Lower lobe of right lung (tissue), 2 donors: ENCODE measurements at places on chromosomes 4 and X.
A peak's percentile ranks its signal among the peaks of the same experiment; 100 is the strongest.

DNA sequence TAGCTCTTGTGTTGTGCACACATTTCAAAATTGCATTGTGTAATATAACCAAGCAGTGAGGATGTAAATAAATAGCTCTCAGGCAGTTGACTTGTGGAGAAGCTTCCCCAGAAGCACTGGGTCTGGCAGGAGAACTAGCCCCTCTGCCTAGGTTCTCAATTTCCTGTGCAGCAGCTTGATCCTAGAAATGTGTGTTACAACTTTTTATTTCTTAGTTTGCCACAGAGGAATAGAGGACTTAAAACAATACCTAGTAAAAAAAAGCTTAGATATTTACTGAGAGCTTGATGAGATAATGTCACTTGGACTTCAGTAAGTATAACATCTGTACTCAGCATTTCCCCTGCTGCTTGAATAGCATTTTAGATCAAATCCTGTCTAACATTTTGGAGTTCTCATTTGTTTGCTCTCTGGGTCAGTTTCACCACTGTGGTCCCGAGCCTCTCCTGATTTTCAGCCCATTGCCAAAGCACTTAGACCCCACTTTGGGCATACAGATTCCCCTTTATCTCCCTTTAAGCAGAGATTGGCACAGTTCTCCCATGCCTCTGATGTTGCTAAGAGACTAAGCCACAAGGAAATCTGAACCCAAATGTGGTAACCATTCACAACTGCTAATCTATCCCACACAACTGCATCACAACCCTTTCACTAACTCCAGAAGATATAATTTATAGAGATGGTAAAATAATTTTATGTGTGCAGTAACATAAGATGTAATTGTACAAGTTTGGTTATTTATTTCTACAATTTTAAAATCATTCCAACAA, 98.2 kb upstream of the NRK start:
- DNase-seq, result no peak

GRCh38 chrX:29067351-29067750, 480.1 kb downstream of the IL1RAPL1 start:
- no peak for DNase-seq

DNA sequence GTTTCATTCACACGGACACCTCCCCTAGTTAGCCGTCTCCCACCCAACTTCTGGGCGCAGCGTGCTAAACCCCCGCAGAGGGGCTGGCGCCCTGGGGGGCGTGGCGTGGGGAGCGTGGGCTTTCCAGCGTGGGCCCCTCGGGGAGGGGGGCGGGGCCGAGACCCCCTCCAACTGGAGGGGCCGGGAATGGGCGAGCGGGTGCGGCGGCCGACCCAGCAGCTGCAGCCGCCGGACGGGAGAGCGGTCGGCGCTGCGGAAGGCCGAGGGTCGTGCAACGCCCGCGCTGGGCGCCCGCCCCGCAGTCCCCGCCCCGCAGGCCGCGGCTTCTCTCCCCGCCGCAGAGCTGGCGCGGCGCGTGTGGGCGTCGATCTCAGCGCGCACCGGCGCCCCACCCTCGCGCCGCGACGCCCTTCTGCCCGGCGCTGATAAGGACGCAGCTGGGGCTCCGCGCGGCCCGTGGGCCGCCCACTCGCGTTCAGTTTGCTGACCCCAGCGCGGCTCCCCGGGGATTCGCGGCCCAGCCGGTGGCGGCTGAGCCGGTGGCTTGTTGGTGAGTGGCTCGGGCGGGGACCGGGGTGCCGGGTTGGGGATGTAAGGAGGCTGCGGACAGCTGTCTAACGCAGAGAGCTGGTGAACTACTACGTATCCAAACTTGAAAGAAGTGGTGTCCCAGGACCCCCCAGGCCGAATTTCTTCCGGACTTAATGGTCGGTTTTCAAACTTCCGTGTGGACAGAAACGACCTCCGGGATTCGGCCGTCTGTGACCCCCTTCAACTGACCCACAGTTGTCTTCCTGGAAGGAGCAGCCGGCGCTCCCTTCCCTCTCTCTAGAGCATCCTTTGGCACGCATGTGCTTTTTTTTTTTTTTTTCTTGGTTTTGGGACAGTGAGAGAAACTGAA, 1.5 kb downstream of the FHDC1 start:
- DNase-seq, result peak; percentile 63

DNA sequence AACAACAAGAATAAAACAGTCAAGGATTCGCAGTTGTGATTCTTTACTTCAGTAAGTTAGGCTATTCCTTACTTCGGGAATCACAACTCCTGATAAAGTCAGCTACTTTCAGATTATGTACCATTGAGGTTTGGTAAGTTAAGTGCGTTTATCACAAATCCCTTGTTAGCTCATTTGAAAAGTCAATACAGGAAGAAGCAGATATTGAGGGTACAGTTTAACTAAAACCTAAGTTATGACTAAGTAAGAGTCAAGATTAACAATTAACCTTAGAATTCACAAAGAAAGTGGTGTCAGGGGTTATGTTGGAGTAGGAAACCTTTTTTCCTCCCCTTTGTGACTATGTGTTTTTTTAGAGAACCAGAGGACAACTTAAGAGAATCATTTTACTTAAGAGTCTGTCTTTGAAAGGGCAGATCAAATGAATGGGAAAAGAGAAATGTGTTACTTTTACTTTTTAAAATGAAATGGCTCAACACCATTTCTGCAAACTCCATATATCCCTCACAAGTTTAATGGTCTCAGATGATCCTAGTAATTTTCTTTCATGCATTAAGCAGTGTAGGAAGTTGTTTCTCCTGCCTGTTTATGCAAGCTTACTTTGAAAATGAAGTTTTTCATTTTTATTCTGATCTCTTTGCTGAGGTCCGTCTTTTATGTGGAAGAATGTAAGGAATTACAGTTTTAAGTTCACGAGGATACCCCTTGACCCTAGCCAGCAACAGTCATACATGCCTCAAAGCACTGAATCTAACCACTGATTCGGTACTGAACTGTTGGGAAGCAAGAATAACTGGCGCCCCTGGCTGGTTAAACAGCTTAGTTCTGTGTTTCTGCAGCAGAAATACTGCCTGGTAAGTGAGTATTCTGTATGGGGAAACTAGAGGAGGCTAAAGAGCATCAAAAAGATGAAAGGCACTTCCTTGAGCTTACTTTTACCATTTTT, 211.7 kb downstream of the SLC4A4 start:
- DNase-seq, result no peak

DNA sequence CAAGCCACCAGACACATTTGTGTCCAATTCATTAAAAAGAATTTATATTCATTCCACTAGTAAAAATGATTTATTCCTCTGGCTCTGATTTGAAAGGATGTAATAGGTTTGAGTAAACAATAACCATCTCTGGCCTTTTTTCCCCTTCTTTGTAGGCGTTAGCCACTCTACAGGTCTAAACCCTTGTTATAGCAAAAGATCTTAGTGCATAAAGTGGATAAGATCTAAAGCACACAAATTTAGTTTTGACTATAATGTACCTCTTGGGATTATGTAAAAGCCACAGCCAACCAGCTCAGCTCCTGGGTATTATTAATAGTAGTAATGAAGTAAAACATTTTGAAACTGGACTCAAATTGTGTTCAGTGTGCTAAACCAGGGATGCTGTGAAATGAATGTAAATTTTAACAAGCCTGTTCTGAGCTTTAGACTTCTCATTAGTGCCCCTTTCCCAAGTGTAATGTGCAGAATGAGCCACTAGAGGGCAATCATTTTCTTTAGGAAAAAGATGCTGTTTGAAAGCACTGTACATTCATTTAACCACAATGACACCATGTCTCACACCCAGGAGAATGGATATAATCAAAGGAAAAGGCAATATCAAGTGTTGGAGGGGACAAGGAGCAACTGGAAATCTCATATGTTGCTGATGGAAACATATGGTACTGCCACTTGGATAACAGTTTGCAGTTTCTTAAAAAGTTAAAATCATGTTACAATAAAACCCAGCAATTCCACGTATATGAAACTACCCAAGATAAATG, 69.7 kb downstream of the KLHL8 start:
- no peak for DNase-seq

- no peak for DNase-seq
Measured at GRCh38 chr4:6969826-6970800, 60.5 kb downstream of the TBC1D14 start.

DNA sequence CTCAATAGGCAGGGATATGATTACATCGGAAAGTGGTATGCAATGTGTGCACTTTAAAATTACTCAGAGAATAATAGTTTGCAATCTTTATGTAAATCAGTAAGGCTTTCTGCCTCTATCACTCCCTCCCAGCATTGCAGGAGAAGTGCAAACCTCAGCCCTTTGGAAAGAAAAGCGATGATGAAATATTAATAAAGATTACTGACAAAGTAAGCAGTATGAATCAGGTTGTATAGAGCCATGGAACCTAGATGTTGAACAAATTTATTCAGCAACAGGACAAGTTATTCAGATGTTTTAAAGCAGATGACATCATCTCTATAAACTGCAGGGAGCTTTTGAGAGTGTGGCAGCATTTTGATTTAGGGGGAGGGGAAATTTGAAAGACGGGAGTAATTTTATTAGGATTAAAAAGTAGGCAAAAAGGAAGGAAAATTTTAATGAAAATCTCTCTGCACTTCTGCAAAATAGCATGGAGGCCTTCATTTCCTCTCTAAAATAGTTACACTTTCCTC, 631.7 kb upstream of the GRIA3 start:
- no peak for DNase-seq

DNA sequence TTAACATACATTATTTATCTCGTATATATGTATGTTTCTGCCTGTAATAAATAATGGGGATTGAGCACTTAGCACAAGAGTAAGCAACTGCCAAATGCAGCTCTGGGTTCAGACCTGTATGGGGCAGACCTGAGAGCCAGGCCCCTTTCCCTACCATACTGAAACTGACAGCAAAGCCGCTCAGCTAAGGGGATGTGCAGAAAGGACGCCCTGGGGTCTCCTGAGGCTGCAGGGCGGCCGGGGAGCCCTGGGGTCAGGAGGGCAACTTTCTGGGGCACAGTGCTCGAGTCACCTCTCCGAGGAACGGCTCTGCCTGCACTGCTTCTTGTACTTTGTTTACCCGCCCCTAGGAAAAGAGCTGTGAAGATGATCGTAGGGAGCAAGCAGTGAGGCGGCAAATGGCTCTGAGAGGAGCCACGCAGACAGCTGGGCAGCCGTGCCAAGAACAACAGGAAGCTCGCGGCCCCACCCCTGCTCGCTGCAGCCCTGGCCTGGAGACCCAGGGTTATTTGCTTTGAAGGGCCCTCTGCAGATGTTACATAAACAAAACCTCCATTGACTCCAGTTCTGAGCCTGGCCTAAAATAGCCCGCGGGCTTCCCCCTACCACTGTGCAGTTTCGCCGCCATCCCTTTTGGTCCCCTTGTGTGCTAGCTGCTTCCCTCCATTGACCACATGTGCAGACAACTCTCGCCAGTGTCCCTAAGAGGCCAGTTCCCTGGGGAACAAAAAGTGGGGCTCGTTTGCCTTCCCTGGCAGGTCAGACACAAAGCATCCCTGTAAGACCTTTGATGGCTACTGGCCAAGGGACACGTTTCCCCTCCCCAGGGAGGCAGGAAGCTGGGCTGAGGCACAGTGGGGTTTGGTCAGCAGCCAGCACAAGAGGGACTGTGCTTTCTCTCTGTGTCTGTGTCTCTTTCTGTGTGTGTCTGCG, 111.3 kb upstream of the LNX1 start:
- peak; percentile 77 for DNase-seq

DNA sequence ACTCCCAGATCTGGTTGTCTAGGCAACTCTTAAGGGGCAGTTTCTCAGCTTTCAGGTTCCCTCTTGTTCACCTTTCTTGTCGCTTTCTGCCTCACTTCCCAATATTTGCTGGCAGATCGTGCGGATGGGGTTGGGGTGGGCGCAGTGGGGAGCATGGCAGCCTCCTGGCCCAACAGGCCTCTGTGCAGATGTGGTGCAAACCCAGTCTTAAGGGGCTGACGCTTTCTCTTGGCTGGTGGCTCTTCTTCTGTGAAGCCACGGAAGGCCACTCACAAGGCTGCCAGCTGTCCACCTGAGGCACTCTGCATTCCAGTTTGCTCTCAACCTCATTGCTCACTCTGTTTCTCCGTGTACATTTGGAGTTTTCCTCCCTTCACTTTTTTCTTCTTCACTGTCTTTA, 61.7 kb downstream of the NBDY start:
- DNase-seq, result no peak

DNA sequence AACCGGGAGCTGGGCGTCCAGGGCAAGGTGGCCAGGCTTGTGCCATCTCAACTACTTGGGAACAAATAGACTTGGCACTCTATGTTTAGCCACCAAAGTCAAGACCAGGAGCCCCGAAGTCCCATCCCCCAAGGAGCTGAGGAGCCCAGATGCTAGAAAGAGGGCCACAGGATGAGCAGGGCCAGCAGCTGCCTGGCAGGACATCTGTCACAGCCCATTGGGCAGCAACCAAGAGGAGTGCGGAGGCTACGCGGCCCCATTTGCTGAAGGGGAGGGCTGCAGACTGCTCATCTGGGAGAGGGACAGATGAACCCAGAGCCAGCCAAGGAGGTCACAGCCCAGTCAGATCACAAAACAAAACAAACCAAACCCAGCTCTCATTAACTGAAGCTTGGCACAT, 22.9 kb upstream of the SOWAHD start:
- DNase-seq, result no peak

DNA sequence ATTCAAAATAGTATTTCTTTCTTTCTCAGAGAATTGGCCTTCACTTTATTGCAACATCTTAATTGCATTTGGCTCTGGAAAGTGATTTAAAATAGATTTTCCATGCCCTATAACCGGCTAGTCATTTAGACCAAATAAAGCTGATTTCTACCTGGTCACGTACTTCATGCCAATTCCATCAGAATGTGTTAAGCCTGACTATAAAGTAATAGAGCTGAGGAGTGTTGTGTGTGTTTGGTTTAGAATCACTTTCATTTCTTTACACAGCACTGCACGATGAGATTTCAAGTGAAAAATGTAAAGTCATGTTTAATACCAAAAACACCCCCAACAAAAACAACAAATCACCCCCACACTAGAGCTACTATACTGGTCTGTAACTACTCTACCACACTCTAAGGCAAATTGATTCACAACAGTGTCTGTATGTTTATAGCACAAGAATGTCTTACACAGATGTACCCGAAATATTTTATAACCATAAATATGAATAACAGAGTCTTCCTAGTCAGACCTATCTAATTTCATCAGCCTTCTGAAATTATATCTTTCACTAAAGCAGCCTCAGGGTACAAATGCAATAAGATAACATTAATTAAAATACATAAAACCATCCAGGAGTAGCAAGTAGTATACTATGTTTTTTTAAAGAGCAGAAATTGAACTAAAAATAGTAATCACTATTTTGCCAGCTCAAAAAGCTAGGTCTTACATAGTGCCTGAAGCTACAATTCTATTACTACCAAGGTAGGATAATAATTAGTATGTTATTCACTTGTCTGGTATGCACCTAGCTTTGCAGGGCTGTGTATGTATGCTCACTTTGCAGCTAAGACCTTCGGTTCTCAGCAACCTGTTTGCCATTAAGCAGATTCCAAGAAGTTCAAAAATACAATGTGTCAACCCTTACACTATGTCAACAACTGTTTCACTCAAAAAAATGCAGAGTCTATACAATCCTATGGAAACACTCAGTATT, 28.4 kb downstream of the APBB2 start:
- no peak for DNase-seq

- no peak for DNase-seq
Measured at GRCh38 chrX:14843666-14844065, 29.2 kb downstream of the FANCB start.

- no peak for DNase-seq
Measured at GRCh38 chr4:127446427-127446885, 186.3 kb upstream of the INTU start.
